Lung microvascular endothelial cell (primary cell): ENCODE measurements at places on chromosomes 2 and 18.

- DNase-seq, result peak; percentile 80
Measured at GRCh38 chr2:113370478-113371091, 66.9 kb upstream of the ZNG1B start.

DNA sequence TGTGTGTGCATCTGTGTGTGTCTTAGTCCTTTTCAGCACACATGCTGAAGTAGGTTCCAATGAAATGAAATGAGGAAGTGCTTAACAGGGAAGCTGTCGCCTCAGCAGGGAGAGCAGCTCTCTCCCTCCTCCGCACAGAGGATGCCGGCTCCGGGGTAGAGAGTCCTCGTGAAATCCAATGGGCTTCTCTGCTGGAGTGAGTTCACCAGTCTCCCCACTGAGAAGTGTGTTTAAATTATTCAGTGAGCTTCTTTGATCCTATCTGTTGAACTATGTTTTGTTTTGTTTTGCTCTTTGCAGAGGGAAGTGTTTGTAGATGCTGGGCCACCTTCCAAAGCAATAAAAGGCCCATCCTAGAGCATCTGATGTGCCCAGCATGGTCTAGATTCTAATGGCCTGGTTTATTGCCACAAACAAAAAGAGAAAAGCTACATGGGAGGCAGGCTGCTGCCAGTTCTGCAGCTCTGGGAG lies 6.7 kb downstream of the PPP1R7 start:
- no peak for DNase-seq

- DNase-seq, result peak; percentile 40
Measured at GRCh38 chr18:23283916-23284430, 148.7 kb downstream of the CABLES1 start.

- DNase-seq, result no peak
Measured at GRCh38 chr2:125296742-125297141, 1271.7 kb downstream of the CNTNAP5 start.

DNA sequence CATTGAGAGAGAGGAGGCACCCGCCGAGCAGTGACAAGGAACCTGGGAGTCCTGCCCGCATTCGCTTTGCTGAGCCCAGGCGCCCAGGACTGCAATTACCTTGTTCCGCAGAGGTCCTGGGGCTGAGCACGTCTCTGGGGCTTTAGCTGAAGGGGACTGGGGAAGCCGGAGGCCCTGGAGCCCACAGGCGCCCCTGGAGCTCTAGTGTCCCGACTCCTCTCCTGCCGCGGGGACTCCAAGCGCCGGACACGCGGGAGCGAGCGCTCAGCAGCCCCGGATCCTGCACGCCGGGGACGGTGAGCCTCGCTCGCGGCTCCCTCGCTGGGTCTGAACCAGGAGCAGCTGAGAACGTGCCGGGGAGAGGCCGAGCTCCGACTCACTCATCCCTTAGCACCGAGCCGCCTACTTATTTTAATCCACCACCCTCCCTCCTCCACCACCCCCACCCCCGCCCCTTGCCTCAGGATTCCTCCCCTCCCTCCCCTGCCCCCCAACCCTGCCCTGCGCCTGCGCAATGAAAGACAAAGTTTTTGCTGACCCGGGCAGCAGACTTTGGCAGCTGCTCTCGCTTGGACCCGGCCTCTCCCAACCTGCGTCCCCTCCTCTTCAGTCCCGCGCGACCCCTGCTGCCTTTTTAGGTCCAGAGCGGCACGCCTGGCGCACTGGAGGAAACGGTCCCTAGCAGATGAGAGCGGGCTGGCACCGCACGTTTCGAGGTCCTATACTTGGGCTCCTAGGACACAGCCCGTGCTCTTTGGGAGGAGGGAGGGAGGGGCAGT lies at the start of gene OSR1:
Gene OSR1 (minus strand): TSS at position 382 of the 779 bp plus-strand sequence. CDS start 4,818 bp downstream, outside the sequence.
- DNase-seq, result peak; percentile 31

- no peak for DNase-seq
Measured at GRCh38 chr2:14235667-14236066, 396.9 kb upstream of the LRATD1 start.

GRCh38 chr2:221807706-221808105 lies 235.6 kb upstream of the EPHA4 start:
- no peak for DNase-seq

DNA sequence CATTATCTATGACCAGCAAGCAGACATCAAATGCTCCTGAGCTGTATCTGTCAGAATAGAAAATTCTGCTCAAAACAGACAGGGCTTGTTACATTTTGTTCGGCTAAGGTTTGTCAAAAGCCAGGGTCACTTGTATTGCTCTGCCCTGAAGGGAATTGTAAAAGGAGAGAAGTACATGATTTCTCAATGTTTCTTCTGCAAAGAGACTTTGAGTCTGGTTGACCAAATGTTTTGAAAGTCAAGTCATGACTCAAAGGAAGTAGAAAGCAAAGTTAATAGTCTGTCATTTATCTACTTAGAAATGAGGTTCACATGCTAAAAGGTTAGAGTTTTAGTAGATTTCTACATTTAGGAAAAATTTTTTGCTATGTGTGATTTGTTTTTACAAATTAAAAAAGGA lies 1624.1 kb upstream of the ZEB2 start:
- DNase-seq, result no peak

GRCh38 chr2:232908695-232909094 lies 38.6 kb downstream of the SNORC start:
- DNase-seq, result no peak

GRCh38 chr2:28527196-28527595 lies 31.3 kb downstream of the PLB1 start:
- no peak for DNase-seq

GRCh38 chr18:67109535-67109934 lies 407.0 kb downstream of the DSEL start:
- no peak for DNase-seq

DNA sequence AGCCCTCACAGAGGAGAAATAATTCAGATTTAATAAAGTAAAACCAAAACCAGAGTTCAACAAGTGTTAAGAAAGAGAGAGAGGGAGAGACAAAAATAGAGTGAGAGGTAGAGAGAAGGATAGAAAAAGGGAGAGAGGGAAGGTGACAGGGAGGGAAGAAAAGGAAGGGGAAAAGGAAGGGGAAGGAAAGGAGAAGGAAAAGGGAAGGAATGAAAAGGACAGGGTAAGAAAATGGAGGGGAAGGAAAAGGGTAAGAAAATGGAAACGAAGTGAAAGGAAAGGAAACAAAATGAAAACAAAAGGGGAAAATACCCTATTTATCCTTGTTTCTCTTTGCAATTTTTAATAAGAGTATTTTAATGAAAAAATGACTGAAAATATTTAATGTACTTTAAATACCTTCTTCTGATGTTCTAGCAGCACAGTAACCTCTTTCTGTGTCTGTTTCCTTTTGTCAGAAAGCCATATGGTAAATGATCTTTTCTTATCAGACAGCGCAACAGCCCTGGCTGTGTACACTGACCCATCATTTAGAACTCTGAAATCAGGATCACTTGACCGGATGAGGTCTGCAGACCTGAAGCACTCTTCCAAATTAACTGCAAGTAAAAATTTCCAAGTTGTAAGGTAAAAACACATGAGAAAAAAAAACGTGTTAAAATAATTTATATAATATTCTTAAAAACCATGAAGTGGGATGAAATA lies 11.8 kb downstream of the DSC3 start:
- DNase-seq, result no peak

DNA sequence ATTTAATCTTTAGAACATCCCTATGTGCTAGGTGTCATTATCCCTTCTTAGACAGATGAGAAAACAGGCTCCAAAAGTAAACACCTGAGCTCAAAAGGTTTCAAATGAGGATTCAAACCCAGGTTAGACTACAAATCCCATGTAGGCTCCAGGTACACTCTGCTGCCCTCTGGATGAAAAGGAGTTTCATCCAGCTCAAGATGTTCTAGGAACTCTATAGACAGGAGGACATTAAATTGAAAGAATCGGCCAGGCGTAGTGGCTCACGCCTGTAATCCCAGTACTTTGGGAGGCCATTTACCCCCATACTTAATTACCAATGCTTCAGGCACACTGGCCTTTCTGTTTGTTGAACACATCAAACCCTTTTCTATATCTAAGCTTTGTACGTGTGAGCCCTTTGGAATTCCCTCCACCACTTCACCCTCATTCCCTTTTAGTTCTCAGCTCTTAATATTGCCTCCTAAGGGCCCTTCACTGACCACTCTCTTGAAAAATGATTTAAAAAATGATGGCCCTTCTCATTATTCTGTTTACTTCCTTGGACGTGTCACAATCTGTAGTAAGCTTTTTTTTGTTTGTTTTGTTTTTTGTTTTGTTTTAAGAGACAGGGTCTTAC lies 10.7 kb downstream of the SLC25A12 start:
- no peak for DNase-seq

DNA sequence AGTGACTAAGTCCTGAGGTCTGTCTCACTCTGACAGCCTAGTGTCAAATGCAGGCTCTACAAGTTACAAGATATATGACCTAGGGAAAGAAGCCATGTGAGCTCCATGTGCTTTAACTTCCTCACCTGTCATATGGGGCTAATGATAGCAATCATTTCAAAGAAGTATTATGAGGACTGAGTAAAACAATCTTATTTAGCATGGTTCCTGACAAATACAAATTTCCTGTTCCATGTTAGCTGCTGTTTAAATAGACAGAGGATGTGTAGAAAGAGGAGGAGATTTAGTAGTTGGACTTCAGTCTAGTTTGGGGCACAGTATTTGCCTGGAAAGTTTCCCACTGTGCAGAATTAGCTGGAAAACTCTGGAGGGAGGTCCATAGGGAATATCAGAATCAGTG lies 545.8 kb downstream of the CNTNAP5 start:
- no peak for DNase-seq

DNA sequence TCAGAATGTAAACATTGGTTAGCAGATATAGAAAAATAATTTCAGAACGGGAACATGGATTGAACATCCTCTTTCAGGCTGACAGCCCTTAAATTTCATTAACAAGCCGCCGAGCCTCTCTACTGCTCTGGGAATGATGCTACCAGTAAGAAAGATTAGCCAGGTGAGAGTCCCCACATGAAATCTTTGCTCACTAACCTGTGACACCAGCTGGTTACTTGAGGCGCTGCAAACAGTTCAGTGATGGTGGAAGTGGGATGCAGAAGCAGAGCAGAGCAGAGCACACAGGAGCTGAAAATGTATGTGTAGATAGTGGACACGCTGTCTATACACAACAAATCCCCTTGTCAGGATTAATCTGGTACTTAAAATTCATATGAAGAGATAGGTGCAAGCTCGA lies 721.1 kb downstream of the DPP10 start:
- DNase-seq, result no peak

DNA sequence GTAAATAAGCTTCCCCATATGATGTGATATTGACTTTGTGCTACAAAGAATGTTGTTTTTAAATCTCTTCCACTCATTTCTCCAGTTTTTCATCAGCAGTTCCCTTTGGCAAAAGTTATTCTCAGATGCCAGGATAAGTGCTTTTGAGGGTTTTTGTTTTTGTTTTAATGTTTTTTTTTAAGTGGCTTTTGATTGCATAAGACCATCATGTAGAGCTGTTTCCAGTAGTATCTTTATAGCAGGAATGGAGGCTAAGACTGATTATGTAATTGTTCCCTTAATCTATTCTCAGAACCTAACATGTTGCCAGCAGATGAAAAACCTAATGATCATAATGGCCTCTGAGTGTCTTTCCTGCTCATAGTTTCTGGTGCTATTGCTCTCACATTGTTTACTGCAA lies 77.9 kb downstream of the CABLES1 start:
- DNase-seq, result no peak

GRCh38 chr2:122627388-122627787 lies 871.9 kb downstream of the TSN start:
- no peak for DNase-seq

DNA sequence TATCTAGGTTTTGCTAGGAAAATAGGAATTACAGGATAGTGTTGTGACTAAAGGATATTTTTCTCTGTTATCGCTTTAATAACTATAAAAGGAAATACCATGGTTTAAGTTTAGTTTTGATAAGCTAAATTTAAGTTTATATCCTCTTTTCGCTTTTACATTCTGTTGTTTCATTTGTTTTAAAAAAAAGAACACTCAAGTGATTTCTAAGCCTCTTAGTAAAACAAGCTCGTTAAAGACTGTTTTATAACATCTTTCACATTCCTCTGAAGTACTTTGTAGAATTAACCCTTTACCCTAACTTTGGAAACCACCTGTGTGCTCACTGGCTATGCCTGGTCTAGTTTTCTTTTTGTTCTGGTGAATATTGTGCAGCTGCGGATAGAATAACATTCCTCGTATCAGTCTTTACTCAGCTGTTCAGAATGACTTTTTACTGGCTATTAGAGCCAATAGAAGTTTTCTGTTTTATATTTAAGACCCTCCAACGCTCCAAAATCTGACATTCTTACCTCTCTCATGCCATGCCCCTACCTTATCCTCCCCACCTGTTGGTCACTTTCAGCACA lies 183.1 kb downstream of the PTPRM start:
- peak; percentile 10 for DNase-seq

DNA sequence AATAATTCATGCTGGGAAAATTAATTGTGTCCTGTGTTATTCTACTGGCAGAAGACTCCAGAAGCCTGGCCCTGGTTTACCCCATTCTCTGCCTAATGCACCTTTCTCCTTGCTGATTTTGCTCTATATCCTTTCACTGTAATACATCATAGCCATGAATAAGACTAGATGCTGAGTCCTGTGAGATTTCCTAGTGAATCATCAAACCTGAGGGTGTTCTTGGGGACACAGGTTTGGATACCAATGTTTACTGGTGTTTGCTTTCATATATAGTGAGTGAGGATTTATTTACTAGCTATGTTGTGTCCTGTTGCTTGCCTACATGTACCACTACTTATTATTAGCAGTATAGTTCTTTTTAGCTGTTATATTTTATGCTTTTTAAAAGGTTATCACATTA lies 6.5 kb downstream of the METTL5 start:
- no peak for DNase-seq

- no peak for DNase-seq
Measured at GRCh38 chr2:11343368-11343649, 1.1 kb downstream of the ROCK2 start.

GRCh38 chr2:201114846-201115245 lies 1.1 kb upstream of the CFLAR start:
- DNase-seq, result peak; percentile 17

GRCh38 chr2:238869-239268 lies 25.0 kb downstream of the SH3YL1 start:
- no peak for DNase-seq

DNA sequence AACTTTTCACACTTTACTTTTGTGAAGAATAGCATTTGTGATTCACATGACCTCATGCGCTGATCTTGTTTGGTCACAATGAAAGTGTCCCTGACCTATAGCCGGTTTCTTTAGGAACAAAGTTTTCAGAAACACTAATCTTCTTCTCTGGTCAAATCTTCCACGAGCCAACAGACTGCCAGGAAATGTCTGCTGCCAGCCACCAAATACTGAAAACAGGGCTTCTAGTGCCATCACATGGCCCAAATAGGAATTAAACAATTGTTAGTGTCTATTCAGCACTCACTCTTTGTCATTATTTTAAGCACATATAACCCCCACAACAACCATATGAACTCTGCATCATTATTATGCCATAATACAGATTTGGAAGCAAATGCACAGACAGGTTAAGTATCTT lies 286.5 kb upstream of the SYT4 start:
- peak; percentile 71 for DNase-seq

DNA sequence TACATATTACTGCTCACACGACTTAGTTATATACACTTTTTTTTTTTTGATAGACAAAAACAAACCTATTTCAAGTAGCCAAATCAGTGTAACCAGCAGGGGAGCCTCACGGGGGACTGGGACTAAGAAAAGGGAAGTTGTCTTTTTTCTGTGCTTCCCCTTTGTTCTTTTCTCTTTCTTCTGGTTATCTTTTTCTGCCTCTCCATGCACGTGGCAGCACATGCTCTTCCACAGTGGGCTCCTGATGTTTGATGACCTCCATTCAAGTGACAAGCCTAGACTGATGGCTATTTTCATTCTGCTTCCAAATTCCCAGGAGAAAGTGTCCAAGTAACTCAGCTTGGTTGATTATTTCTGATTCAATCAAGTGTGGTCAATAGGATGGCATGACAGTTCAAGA lies 98.2 kb upstream of the STK39 start:
- no peak for DNase-seq

- no peak for DNase-seq
Measured at GRCh38 chr2:197130318-197130717, 180.3 kb downstream of the ANKRD44 start.
